ENCODE measurements at places on chromosomes 7 and 10. TPM values are rescaled to one million over a fixed set of nuclear protein-coding genes. Genes with fewer than 3 reads are reported as not detected.

GRCh38 chr7:26584326-26584725 is 280.1 kb downstream of the SKAP2 start:
- no peak overlapping the region for H3K27ac ChIP-seq
- no peaks in the 10 kb centered on the region for H3K27me3 ChIP-seq
- no peaks in the 10 kb centered on the region for H3K4me1 ChIP-seq
- H3K36me3 ChIP-seq = no peaks in the 10 kb centered on the region
- no peak overlapping the region for H3K4me3 ChIP-seq

DNA sequence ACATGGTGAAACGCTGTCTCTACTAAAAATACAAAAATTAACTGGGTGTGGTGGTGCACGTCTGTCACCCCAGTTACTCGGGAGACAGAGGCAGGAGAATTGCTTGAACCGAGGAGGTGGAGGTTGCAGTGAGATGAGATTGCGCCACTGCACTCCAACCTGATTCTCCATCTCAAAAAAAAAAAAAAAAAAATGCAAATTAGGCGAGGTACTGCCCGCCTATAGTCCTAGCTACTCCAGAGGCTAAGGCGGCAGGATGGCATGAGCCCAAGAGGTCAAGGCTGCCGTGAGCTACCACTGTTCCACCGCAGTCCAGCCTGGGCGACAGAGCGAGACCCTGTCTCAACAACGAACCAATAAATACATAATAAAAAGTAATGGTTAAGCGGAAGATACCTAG is 1.1 kb upstream of the EIF4H start:
- DNase-seq = peak; percentile 48
- H3K4me1 ChIP-seq = peaks cover 44% of the 10 kb centered on the region
- no peaks in the 10 kb centered on the region for H3K27me3 ChIP-seq
- peak overlapping the region; percentile 98 for H3K4me3 ChIP-seq

The SPDYE1 gene
- not detected for polyA plus RNA-seq

DNA sequence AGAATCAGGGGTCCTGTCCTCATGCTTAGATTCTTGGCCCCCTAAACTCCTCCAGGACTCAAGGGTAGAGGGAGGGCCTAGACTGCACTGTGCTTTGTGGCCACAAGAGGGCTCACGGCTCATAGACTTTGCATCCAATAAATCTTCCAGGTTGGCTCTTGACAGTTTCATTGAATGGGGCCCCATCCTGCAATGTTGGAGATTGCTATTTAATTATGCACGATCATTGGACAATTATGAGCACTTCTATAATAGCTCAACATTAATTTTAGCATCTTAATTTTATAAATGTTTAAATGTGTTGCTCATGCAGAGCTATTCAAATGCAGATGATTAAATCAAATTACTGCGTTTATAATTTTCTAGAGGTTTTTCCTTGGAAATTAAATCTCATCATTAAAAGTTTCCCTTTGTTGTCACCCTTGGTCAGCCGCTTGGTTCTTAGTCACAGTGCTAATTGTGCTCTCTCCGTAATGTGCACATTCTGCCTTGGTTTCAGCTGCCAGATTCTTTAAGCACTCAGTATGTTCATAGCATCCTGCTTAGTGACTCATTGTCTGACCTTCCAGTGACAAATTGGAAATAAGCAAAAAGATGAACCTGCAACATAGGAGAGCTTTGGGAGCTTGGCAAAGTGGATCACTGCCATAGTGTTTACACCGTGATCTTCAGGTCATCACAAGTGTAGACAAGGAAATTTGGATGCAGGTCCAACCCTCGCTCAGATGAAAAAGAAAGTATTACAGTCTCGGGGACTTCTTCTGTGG is 33.4 kb upstream of the PLPP4 start:
- H3K27me3 ChIP-seq = no peaks in the 10 kb centered on the region
- no peaks in the 10 kb centered on the region for H3K36me3 ChIP-seq
- peak; percentile 53 for DNase-seq
- no peak overlapping the region for H3K4me3 ChIP-seq
- H3K27ac ChIP-seq = no peak overlapping the region
- H3K4me1 ChIP-seq = no peaks in the 10 kb centered on the region

- no peaks in the 10 kb centered on the region for H3K36me3 ChIP-seq
- H3K27ac ChIP-seq = no peak overlapping the region
- no peak for DNase-seq
- no peaks in the 10 kb centered on the region for H3K4me1 ChIP-seq
- no peak overlapping the region for H3K4me3 ChIP-seq
- no peaks in the 10 kb centered on the region for H3K27me3 ChIP-seq
Observed at GRCh38 chr7:148135116-148135515, 455.4 kb upstream of the C7orf33 start.

DNA sequence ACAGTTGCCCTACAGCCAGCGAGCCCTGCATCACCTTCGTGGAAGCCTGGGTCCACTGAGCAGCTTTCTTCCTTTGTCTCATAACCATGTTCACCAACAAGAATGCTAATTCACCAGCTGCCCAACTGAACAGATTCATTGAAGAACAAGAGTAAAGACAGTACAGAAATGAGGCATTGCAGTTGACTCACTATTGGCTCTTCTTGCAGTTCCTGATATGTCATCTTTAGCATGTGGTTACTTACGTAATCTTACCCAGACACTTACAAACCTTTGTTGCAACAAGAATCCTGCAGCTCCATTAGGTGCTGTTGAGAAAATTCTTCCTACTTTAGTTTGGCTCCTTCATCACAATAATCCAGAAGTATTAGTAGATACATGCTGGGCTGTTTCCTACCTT is 174.0 kb upstream of the TPK1 start:
- H3K27me3 ChIP-seq = no peaks in the 10 kb centered on the region
- no peak for DNase-seq
- no peak overlapping the region for H3K4me3 ChIP-seq
- no peaks in the 10 kb centered on the region for H3K36me3 ChIP-seq
- no peaks in the 10 kb centered on the region for H3K4me1 ChIP-seq

GRCh38 chr10:130037169-130037661 is 73.1 kb upstream of the EBF3 start:
- H3K4me1 ChIP-seq = no peaks in the 10 kb centered on the region
- peaks cover 18% of the 10 kb centered on the region for H3K27me3 ChIP-seq
- H3K36me3 ChIP-seq = no peaks in the 10 kb centered on the region
- H3K4me3 ChIP-seq = no peak overlapping the region
- no peak overlapping the region for H3K27ac ChIP-seq

DNA sequence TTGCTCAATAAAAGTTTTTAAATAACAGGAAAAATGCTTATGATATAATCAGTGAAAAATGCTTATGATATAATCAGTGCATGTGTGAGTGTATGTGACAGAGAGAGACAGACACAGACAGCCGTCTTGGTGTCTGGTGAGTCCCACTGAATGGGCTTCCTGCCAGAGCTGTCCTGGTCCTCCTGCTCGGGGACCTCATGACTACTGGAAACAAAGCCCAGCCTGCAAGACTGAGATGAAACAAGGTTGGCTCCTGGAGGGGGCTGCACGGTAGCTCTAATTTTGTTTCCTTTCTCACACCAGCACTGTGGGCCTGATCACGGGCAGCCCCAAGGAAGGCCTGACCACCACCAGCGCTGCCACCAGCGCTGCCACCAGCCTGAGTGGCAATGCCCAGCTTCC is 57.3 kb downstream of the NRP1 start:
- peaks cover 14% of the 10 kb centered on the region for H3K4me1 ChIP-seq
- H3K27me3 ChIP-seq = no peaks in the 10 kb centered on the region
- no peak overlapping the region for H3K27ac ChIP-seq
- peak; percentile 50 for DNase-seq
- no peaks in the 10 kb centered on the region for H3K36me3 ChIP-seq

- DNase-seq = peak; percentile 4
- H3K4me1 ChIP-seq = no peaks in the 10 kb centered on the region
- no peaks in the 10 kb centered on the region for H3K36me3 ChIP-seq
- no peak overlapping the region for H3K27ac ChIP-seq
- H3K4me3 ChIP-seq = no peak overlapping the region
Observed at GRCh38 chr10:61438141-61438988, 14.8 kb downstream of the TMEM26 start.

The TFEC gene
- polyA plus RNA-seq = 0.76 TPM

- no peaks in the 10 kb centered on the region for H3K36me3 ChIP-seq
- DNase-seq = peak; percentile 18
- no peaks in the 10 kb centered on the region for H3K4me1 ChIP-seq
- H3K27me3 ChIP-seq = peaks cover 26% of the 10 kb centered on the region
Observed at GRCh38 chr7:157487046-157487770, 150.4 kb downstream of the DNAJB6 start.

The HMX2 gene
- polyA plus RNA-seq = not detected

GRCh38 chr7:95675016-95675415 is 78.7 kb upstream of the PDK4 start:
- no peaks in the 10 kb centered on the region for H3K27me3 ChIP-seq
- H3K27ac ChIP-seq = no peak overlapping the region

GRCh38 chr7:107746006-107746405 is 2.1 kb downstream of the CBLL1 start:
- H3K4me3 ChIP-seq = peak overlapping the region; percentile 98
- no peak overlapping the region for H3K27ac ChIP-seq
- no peak for DNase-seq
- H3K36me3 ChIP-seq = peaks cover 24% of the 10 kb centered on the region

The KCNH2 gene
- 4.0 TPM for polyA plus RNA-seq

DNA sequence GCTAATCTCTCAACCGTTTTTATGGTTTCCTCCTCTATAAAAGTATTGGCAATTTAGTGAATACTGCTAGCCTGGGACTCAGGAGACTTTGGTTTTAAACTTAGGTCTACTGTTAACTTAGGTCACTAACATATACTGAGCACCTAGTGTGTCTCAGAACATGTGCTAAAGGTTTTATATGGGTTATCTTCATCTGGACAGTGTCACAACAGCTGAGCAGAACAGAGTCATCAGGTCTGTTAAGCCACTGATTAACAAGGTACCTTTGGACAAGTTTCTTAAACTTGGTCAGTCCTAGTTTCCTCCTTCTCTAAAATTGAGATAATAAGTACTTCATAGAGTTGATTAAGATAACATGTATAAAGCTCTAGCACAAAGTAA is 30.6 kb downstream of the NET1 start:
- no peaks in the 10 kb centered on the region for H3K36me3 ChIP-seq
- no peaks in the 10 kb centered on the region for H3K27me3 ChIP-seq
- DNase-seq = no peak

DNA sequence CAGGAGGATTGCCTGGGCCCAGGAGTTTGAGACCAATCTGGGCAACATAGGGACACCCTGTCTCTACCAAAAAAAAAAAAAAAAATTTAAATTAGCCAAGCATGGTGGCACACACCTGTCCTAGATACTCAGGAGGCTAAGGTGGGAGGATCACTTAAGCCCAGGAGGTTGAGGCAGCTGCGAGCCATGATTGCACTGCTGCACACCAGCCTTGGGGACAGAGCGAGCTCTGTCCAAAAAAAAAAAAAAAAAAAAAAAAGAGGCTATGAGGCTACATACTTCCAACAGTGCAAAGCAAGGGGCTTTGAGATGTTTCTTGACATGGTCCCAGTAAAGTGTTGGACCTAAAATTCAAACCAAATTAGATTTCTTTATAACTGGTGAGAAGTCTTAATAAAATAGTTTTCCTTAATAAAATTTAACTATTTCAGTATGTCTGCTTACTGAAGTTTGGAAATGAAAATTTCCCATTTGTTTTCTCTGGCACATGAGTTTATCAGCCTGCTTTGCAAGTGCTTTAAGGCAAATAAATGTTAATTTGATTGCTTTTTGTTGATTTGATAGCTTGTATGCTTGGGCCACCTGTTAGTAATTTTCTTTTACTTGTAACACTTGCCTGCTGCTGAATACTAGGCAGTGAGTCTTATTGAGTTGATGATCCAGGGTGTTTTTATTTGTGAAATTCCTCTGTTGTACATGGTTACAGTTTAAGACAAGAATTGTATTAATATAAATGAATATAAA is 16.1 kb downstream of the CALU start:
- no peaks in the 10 kb centered on the region for H3K4me1 ChIP-seq
- no peak overlapping the region for H3K4me3 ChIP-seq
- H3K27me3 ChIP-seq = no peaks in the 10 kb centered on the region

The AGR3 gene
- polyA plus RNA-seq = 70.4 TPM

GRCh38 chr7:1058311-1058710 is 14.0 kb downstream of the GPR146 start:
- H3K4me3 ChIP-seq = no peak overlapping the region
- H3K4me1 ChIP-seq = peaks cover 47% of the 10 kb centered on the region
- H3K27me3 ChIP-seq = no peaks in the 10 kb centered on the region

The HTR7 gene
- polyA plus RNA-seq = 0.31 TPM

GRCh38 chr7:38978491-38978890 is 782 bp downstream of the POU6F2 start:
- H3K27me3 ChIP-seq = peaks cover 46% of the 10 kb centered on the region
- no peaks in the 10 kb centered on the region for H3K36me3 ChIP-seq
- peak; percentile 16 for DNase-seq
- no peak overlapping the region for H3K4me3 ChIP-seq
- no peak overlapping the region for H3K27ac ChIP-seq

- H3K27me3 ChIP-seq = no peaks in the 10 kb centered on the region
- peaks cover 3% of the 10 kb centered on the region for H3K4me1 ChIP-seq
- H3K27ac ChIP-seq = no peak overlapping the region
Observed at GRCh38 chr7:157133304-157133703, 5.4 kb upstream of the UBE3C start.

- H3K36me3 ChIP-seq = no peaks in the 10 kb centered on the region
- DNase-seq = no peak
- no peaks in the 10 kb centered on the region for H3K27me3 ChIP-seq
- H3K4me3 ChIP-seq = no peak overlapping the region
- no peak overlapping the region for H3K27ac ChIP-seq
Observed at GRCh38 chr10:34010891-34011290, 676.4 kb upstream of the NRP1 start.

DNA sequence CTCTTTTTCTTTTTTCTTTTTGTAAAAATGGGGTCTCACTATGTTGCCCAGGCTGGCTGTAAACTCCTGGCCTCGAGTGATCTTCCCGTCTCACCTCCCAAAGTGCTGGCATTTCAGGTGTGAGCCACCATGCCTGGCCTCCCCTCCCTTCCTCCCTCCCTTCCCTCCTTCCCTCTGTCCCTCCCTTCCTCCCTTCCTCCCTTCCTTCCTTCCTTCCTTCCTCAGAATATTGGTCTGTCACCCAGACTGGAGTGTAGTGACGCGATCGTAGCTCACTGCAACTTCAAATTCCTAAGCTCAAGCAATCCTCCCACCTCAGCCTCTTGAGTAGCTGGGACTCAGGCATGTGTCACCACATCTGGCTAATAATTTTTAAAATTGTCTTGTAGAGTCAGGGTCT is 8.4 kb downstream of the AGAP3 start:
- H3K27me3 ChIP-seq = no peaks in the 10 kb centered on the region
- H3K27ac ChIP-seq = peak overlapping the region; percentile 46
- H3K36me3 ChIP-seq = peaks cover 17% of the 10 kb centered on the region
- H3K4me3 ChIP-seq = no peak overlapping the region
- peaks cover 22% of the 10 kb centered on the region for H3K4me1 ChIP-seq
- DNase-seq = no peak

- no peak overlapping the region for H3K27ac ChIP-seq
- no peaks in the 10 kb centered on the region for H3K36me3 ChIP-seq
- peaks cover 6% of the 10 kb centered on the region for H3K4me1 ChIP-seq
- no peak for DNase-seq
Observed at GRCh38 chr10:126016156-126016805, 119.9 kb downstream of the FANK1 start.

DNA sequence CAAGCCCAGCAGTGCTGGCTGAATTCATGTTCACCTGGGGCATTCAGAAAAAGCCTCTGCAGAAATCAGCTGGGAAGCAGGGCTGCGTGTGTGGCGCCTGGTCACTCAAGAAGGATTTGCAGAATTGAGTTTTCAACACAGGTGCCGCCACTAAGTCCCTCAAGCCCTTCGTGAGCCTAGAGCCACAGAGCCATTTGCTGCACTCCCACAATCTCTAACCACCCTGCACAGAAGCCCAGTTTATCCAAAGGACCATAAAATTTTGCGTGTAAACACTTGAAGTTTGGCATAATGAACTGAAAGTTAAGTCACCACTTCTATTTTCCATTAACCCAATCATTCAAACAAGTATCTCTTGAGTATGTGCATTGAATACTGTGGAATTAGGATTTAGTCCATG is 136.2 kb downstream of the DIP2C start:
- no peak overlapping the region for H3K4me3 ChIP-seq
- peaks cover 19% of the 10 kb centered on the region for H3K4me1 ChIP-seq
- H3K27ac ChIP-seq = no peak overlapping the region
- no peaks in the 10 kb centered on the region for H3K36me3 ChIP-seq
